ENCODE measurements at places on chromosomes 2 and 18.
A peak's percentile ranks its signal among the peaks of the same experiment; 100 is the strongest.

GRCh38 chr2:118576109-118576855, 271.2 kb downstream of the EN1 start:
- no peak for DNase-seq

DNA sequence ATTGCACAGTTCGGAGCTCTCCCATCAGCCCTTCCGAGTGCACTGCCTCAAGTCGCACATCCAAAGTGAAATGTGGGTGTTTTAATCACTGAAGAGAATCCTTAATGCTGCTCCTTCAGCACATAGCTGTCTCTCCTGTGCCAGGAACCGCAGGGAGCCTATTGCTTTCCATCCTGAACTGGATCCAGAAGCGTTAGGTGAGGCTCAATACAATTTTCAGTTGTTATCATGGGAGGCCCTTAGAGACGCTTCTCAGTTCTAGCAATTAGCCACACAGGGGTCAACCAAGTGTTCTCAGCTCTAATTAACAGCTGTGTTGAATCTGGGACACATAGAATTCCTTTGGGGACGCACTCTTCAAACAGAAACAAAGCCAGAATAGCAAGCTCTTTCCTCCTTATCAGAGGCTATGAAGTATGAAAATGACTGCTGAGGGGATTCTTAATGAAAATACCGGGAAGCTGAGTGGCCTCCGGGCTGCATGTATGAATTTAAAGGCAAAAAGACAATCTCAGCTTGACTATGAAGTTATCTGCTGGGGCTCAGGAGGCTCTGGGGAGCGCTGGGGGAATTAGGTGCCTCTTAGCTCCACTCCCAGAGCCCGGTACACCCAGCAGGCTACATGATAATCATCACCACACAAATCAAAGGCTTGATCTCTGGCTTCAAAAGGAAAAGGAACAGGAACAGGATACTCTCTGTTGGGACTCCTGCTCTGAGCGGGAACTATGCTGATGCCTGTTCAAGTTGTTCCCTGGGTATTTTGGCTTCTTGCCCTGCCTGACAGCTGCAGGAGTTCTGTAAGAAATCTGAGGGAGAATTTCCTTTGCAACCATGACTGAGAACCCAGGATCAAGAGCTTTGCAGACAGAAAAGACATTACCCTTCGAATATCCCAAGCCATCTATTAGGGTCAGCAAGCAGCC, 55.4 kb upstream of the NCOA1 start:
- no peak for DNase-seq

DNA sequence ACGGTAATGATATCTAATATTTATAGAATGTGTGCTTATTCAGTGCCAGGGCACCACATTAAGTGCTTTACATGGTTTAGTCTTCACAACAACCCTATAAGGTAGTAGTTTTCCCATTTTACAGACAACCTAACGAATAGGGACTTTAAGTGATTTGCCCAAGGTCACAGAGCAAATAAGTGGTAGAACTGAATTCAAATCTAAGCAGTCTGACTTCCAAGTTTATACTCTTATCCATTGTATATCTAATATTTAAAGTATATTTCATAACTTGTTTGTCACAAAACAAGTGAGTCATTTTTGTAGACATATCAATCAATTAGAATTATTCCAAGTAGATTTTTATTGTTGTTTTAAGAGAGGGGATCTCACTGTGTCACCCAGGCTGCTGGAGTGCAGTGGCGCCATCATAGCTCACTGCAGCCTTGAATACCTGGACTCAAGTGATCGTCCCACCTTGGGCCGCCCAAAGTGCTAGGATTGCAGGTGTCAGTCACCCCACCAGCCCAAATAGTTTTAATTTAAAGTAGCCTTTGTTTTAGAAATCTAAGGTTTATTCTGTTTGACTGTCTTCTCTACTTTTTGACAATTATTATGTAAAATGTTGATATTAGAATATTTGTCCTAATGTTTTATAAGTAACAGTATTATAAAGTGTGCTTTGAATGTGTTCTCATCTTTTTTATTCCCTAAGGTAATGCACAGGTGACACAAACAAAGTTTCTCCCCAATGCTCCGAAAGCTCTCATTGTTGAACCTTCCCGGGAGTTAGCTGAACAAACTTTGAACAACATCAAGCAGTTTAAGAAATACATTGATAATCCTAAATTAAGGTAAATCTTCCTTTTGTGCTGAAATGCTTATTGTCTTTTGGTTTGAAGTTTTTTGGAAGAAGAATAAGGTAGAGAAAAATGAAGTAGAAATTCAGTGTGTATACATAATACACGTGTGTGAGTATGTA, 15.1 kb downstream of the DDX1 start:
- no peak for DNase-seq

GRCh38 chr2:240742602-240743095, 51.0 kb downstream of the AQP12A start:
- DNase-seq, result no peak

- no peak for DNase-seq
Observed at GRCh38 chr18:30358555-30358954, 684.0 kb downstream of the DSC3 start.

GRCh38 chr2:220513573-220514288, 886.3 kb downstream of the SLC4A3 start:
- no peak for DNase-seq

DNA sequence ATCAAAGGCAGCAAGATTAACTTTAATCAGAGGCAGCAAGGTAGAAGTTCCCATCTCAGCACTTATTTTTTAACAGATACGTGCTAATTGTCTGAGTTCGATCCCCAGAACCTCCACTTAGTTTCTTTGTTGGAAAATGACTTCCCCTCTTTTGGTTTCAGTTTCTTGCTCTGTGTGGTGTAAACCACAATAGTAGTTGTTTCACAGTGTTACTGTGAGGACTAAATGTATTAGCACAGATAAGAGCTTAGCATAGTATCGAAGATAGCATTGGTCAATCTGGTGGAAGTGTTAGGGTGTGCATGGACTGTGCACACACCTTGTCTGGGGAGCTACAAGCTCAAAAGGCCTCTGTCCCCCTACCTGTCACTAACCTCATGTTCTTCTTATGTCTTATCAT, 988.3 kb upstream of the GYPC start:
- no peak for DNase-seq

DNA sequence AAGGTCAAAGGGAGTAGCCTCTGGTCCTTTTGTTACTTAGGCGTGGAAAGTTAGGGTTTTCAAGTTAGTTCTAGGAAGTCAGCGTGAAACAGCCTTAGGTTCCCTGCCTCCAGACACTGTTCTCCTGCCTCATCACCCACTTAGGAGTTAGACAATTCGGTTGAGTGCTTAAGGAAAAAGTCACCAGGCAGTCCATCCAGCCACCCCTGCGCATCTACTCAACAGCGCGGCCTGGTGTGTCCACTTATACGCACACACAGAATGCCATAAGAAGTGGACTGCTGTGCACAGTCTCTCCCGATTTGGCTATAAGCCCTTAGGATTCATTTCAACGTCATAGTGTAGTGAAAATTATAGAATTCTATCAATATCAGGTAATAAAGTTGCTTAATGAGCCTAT, 470.8 kb upstream of the TNP1 start:
- DNase-seq, result no peak

GRCh38 chr18:4416976-4417375, 38.1 kb downstream of the DLGAP1 start:
- DNase-seq, result no peak

GRCh38 chr2:127622561-127623387, 23.2 kb upstream of the GPR17 start:
- no peak for DNase-seq

GRCh38 chr2:9592699-9593098, 37.1 kb upstream of the ADAM17 start:
- no peak for DNase-seq

DNA sequence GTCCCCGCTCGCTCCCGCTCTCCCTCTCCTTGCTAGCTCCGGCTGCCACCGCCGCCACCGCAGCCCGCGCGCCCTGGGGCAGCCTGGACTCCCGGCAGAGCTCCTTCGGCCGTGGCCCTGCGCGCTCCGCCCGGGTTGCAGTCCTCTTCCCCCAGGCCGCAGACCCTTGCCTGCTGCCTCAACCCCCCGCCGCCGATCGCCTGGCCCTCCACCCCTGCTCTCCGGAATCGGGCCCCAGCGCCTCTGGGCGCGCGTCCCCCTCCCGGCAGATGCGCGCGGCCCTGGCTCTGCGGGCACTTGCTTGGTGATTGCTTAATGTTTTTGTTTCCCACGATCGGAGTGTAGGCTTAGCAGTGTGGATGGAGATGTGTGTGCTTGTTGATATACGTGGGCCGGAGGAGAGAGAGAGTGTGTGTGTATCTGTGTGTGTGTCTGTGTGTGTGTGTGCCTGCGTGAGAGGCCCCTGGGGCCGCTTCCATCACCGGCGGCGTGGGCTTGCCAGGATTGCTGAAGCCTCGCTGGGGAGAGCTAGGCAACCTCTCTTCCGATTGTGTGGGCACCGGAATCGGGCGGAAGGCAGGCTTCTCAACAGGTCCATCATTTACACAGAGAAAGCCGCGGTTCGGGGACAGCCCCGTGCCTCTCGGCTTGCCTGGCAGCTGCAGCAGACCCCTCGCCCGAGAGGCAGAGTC, 877 bp downstream of the INHBB start:
- DNase-seq, result no peak

DNA sequence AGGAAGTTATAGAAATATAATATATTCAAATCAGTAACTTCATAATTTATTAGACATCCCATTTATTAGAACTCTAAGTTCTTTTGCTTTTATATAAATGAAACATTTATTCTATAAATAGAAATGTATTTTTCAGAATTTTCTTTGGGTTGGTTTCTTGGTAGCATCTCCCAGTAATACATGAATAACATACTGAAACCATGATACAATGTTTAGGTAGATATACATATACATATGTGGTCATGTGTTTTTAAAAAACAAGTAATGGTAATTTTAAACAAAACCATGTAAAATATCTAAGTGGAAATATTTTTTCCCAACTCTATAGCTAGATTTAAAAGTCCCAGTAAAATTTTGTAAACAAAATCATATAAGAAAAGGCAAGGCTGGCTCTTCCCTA, 36.9 kb downstream of the WIPF1 start:
- DNase-seq, result no peak

DNA sequence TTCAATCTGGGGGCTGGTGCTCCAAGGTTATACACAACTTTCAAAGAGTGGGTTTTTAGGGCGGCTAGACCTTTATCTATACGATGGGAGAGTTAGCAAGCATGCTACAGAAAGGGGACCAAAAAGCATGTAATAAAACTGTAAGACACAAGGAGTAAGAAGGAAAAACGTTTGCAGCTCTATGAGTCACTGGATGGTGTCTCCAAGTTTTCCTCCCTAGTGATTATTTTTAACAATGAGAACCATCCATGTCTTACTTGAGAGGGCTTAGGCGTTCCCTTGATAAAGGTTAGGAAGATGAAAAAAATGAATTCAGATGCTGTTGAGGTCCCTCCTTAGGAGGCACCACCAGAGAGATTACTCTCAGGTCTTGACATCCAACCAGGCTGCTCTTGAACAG, 75.9 kb downstream of the HRH4 start:
- no peak for DNase-seq

- peak; percentile 94 for DNase-seq
Observed at GRCh38 chr2:160406591-160407392, 86.8 kb downstream of the RBMS1 start.

DNA sequence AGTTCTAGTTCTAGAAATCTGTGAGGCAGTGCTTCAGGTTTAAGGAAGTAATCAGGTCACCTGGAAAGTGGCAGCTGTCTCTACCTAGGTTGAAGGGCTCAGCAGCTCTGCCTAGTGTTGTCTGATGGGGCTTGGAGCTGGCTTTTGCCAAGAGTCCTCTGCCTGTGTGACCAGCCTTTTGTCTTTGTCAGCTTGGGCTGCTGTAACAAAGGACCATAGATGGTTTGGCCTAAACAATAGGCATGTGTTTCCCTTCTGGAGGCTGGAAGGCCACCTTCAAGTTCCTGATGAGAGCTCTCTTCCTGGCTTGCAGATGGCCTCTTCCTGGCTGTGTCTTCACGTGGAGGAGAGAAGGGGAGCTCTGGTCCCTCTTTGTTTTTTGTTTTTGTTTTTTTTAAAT, 13.3 kb downstream of the UBE2F start:
- no peak for DNase-seq

- no peak for DNase-seq
Observed at GRCh38 chr2:161159456-161160225, 587 bp upstream of the TANK start.

DNA sequence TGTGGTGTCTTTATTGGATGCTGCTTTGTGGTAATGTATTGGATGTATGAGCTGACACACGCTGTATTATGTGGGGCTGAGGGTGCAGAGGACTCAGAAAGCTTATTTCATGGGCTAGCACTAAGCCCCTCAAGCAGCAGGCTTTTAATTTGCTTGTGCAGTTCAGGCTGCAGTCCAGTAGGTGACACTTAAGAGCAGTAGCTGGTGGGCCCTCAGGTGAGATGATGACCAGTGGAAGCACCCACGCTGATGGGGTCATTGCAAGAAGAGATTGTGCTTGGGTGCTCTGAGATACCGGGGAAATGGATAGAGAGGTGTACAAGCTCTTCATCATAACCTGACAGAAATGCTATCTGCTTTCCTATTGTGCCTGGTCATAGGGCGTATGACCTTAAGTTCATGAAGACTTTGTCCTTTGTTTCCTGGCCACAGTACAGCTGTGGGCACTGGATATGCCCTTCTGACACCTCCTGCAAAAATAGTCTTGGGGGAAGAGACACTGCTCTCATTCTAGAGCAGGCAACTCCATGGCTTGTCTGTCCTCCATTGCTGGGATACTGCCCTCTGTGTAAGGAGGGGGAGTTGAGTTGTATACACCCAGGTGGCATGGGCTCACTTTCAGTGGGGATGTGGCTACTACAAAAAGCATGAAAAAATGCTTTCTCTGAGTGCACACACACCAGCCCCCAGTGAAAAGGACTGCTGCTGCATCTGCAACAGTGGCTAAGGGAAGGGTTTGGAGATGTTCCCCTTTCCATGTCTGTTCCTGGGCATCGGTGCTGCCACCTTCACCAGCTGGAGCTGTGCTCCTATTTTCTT, 205.7 kb upstream of the ZSWIM2 start:
- DNase-seq, result no peak

DNA sequence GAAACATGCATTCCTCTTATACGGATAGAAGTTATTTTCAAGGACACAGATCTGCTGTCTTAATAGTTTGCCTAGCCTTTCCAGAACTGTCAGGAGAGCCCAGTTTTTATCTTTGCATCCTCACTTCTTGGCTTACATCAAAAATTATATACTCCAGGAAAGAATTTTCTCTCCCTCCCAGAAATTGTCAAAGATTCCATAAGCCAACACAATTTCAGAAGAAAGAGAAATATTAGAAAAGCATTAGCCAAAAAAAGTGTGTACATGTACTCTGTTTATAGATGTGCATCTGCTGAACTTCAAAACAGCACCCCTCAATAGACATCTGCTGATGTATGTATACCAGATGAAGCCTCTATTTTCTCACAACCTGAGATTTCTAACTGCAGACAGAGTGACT, 210.4 kb downstream of the METTL4 start:
- no peak for DNase-seq

GRCh38 chr2:60406192-60406591, 147.3 kb downstream of the BCL11A start:
- DNase-seq, result no peak

- no peak for DNase-seq
Observed at GRCh38 chr2:208711598-208711997, 305.0 kb downstream of the PTH2R start.

GRCh38 chr2:128358941-128359731, 40.5 kb upstream of the HS6ST1 start:
- no peak for DNase-seq
